ENCODE measurements at places on chromosomes 13 and 19.

DNA sequence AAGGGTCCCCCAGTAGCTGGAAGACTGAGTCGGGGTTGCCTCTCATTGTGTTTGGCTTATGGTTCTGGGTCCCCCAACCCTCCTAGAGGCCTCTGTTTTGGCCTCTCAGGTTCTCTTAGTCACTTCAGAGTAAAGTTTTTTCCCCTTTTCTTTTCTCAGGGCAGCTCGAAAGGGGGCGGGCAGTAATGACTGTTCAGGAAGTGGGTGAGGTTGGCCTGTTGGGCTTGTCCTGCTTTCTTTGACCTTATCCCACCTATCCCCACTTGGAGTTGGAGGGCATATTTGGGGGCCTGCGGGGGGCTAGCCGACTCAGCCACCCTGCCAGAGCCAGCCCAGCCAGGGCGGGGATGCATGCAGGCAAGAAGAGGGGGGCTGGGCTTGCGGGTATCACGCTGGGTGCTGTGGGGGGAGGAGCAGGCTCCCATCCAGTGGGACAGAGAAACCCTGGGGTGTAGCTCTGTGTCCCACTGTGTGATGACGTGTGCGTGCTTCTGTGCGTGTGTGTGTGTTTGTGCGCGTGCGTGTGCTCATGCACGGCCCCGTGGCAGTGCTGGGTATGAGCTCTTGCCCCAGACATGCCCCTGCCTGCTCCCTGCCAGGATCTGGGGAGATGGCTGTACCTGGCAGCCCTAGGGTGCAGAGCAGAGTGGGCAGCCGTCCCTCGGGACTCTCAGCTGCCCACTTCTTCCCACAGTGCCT is 1.4 kb downstream of the CIC start:
- peak; percentile 60 for DNase-seq

GRCh38 chr19:51695088-51695487 is 2.0 kb downstream of the SPACA6 start:
- no peak for DNase-seq

GRCh38 chr13:82698941-82699340 is 1183.3 kb downstream of the SLITRK1 start:
- no peak for DNase-seq

- DNase-seq = no peak
These were observed 32.2 kb upstream of the FBL start for GRCh38 chr19:39878398-39878797.

GRCh38 chr19:29966588-29967249 is 24.7 kb downstream of the URI1 start:
- peak; percentile 25 for DNase-seq

DNA sequence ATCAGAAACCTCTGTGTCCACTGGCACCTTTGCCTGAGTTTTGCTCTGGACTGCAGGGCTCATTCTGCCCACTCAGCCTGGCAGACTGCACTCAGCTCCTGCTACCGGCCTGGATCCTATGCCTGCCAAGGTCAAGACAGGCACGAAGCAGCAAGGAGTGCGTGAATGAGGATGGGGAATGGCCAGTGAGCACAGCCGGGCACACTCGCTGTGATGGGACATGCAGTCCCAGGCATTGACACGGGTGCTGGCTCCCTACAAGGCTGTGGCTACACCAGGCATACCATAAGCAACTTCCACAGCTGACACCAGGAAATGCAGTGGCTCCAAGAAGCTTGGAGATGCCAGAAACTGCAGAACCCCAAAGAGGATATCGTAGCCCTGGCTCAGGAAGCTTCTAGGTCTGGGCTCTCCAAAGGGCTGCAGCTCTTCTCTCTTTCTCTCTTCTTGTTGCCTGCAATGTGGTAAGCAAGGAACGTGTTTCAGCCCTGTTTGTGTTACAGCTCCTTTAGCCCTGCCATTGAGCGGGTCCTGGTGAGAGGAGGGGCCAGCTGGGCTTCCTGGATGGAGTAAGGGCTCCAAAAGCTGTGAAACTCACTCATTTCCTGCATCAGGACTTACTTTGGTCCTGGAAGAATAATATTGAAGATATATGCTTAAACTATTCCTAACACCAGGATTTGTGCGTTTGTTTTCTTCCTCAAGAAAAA is 832.6 kb upstream of the SLITRK5 start:
- no peak for DNase-seq

- DNase-seq = no peak
These were observed 18.5 kb downstream of the MAN2B1 start for GRCh38 chr19:12648088-12648487.

GRCh38 chr19:6222884-6223283 is 56.9 kb downstream of the MLLT1 start:
- no peak for DNase-seq

DNA sequence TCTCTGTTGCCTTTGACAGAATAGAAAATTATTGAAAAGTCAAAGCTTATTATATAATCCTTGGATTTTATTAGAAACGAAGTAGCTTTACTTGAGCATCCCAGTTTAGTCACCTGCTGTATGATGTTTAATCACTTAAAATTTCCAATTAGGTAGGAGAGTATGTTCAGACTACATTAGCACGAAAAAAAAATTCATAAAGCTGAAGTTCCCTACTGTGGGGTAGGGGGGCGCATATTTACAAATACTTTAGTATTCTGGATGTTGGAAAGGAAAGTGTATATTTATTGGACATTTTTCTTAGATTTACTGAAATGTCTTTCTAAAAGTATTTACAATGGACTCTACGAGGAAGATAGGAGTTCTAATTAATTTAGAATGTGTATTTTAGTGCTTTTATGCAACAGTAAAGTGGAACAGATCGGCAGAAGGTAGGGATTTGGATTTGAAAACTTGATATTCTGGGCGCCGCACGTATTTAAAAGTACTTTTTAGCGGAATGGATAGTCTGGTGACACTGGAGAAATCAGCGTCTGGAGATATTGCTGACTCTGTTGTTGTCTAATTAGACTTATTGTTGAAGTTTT is 1.9 kb downstream of the CDK8 start:
- DNase-seq = peak; percentile 54

GRCh38 chr13:38563739-38564138 is 123.1 kb upstream of the FREM2 start:
- no peak for DNase-seq

GRCh38 chr19:34961775-34962686 is 2.0 kb downstream of the ZNF792 start:
- peak; percentile 72 for DNase-seq

- no peak for DNase-seq
These were observed 52.4 kb downstream of the RFX2 start for GRCh38 chr19:6057651-6058517.

All from NB4 (cell line).